ENCODE measurements at places on chromosomes 2 and 18.

GRCh38 chr2:4995466-4995865, 696.7 kb upstream of the SOX11 start:
- no peak for DNase-seq

GRCh38 chr2:95284886-95285541, 10.8 kb downstream of the PROM2 start:
- no peak for DNase-seq

DNA sequence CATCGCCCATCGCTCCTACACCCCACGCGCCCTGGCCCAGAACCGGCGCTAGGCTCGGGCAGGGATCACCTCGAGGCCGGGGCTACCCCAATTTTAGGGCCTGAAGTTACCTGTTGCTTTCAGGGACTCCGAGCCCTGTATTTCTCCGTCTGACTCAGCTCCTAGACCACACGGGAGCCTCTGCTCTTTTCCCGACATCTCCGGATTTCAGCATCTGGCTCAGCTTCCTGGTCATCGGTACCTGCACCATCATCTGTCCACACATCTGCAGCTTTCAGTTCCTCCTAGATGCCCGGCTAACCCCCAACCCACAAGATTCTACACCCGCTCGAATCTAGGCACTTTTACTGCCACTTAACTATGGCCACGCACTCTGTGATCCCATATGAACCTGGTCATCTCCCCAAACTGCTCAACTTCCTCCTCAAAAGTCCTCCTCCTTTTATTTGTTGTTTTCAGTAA, 12.1 kb upstream of the HMSD start:
- DNase-seq, result no peak

DNA sequence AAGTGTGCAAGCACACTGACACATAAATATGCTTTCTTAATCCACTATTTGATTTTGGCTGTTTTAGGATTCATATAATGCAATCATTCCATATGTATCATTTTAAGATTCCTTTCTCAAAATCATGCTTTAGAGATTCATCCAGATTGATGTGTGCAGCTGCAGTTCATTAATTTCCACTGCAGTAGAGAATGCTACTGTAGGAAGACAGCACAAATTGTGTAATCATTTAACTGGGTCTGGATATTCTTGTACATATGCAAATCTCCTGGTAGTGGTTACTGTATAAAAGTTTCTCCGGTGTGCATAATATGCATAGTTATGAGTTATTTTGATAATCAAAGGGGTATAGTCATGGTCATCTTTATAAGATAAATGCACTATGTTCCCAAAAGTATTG, 502.5 kb upstream of the ACVR2A start:
- DNase-seq, result no peak

DNA sequence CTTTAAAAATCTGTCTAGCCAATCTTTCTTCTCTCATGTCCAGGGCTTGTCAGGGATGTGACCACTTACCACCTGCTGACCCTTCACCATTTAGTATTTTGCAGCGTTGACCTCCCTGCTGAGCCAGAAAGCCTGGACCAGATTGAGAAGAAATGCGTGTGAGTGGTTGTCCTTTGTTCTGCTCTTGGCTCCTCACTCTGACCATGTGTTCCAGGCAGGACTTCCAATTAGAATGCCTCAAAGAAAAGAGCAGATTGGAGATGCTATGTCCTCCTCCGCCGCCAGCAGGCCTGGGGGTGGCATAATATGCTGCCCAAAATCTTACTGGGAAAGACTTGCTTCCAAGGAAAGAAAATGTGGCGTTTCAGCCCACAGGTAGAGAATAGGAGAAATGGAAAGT, 894.1 kb downstream of the SLC4A3 start:
- no peak for DNase-seq

DNA sequence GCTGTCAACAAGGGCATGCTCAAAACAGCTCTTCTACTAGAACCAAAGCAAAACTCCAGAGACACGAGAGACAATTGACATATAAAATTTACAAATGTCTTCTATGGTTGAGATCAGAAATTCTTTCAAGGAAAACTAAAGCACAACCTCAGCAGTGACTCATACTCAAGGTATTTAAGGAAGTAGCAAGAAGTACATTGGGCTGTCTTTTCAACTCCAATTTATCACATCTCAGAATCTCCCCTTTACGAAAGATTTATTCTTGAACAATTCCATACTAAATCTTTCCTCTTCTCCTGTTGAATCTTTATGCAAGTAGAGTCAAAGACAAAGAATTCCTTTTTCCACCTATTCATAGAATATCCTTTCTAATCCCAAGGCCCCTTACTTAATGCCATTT, 324.0 kb downstream of the IRS1 start:
- DNase-seq, result no peak

DNA sequence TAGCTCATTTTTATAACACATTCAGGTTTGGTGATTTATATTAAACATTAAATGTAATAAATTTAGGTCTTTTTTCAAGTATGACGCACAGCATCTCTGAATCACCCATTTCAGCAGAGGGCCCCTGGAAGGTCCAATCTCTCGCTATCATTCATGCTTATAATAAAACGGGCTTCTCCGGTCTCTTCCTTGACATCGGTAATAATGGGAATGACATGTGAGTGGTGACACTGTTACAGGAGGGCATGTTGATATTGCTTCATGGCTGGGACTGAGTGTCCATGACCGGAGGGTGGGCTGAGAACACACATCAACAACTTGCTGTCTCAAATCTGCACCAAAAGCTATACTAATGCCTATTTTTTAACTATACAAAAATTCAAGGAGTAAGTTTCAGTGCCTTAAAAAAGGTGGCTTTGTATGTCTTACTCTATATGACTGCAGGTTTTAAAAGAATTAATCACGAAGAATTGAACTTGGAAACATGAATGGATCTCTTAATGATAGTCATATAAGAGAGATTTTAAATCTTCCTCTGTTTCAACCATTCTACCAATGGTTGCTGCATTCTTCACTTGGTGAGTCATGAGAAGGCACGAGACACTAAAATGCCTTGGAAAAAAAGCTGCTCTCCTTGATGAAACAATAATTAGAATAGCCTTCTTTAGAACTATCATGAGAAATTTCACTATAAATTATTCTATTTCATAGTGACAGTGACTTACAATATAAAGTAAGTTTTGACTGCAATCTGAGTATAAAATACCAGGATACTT, 101.9 kb upstream of the NRP2 start:
- DNase-seq, result no peak

DNA sequence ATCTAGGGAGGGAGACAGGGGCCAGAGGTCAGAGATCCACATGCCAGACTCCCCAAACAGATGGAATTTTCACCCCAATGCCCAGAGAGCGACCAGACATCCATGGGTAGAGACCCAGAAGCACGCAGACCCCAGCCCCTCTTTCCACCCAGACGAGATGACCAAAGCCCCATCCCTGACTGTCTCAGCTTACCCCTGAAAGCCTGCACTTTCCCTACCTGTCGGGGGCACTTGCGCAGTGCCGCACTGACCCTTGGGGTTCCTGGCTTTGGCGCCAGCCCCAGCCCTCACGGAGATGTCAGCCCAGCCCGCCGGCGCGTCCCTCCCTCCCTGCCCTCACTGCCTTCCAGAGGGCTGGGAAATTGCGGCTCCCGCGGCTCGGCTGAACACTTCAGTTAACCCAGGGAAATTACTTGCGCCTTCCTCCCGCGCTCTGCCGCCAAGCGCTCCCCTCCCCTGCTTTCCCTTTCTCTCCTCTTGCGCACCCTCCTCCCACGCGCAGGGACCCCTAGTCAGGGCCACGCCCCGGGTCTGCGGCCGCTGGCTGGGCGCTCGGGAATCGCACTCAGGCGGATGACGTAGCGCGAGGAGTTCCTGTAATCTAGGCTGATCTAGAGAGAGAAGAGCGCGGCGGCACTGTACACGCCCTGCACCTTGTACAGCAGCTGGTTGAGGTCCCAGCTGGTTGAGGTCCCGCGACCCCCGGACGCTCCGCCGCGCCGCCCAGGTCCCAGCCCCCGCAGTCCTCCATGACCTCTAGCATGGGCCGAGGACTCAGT, 12.0 kb downstream of the ALPG start:
- peak; percentile 51 for DNase-seq

DNA sequence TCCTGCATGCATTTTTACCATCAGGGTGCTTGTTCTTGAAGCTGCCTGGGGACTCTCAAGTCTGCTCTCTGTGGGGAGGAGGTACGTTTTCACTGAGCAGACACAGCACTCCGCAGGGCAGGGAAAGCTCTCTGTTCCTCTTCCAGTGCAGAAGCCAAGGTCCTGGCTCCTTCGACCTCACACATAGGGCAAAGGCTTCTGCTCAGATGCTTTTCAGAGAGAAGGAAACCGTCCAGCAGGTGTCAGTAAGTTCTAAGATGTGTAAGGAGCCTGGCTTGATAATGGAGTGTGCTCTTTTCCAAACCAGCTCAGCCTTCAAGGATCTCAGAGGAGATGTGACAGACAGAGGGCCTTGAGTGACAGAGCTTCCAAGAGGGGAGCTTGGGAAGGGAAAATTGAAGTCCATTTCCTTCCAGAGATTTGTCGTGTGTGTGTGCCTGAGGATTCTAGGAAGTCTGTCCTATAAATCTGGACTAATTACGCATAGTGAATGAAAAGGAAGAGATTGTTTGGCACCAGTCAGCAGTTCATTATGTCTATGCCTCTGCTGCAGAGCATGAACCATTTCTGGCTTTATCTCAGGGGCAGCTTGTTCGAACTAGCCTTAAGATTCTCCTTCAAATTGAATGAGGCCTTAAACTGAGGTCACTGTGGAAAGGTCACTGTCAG, 67.3 kb upstream of the UPP2 start:
- DNase-seq, result peak; percentile 31

DNA sequence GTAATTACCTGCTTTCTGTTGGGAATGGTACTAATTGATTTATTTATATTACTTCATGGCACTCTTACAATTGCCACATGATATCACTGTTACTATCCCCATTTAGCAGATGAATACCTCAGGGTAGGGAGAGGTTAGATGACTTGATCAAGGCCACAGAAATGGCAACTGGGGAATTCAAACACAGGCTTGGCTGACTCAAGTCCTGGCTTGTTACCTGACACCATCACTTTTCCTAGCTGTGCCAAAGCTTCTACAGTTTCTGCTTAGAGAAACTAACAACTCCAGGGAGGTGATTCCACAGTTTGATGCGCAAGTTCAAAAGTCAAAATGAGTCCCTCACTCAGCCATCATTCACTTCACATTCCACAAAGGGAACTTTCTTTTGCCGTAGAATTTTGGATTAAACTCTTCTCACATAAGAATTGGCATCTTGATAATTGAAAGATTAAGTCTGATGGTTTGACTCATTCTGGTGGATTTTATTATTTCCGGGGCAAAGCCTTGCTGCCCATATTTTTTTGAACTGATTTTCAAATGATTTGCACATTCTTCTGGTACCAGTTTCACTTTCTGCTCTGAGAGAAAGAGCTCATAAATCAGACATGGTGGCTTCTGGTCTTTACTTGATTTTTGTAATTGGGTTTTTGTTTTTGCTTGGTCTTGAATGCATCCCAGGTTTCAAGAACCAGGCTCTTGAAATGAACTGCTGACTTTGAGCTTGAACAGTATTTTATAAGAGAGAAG, 656.8 kb downstream of the BCL11A start:
- DNase-seq, result no peak

GRCh38 chr18:48326901-48327675, 82.1 kb downstream of the ZBTB7C start:
- no peak for DNase-seq

- no peak for DNase-seq
Observed at GRCh38 chr2:217107480-217107879, 247.6 kb upstream of the TNP1 start.

- DNase-seq, result no peak
Observed at GRCh38 chr18:43141208-43141607, 25.7 kb upstream of the RIT2 start.

DNA sequence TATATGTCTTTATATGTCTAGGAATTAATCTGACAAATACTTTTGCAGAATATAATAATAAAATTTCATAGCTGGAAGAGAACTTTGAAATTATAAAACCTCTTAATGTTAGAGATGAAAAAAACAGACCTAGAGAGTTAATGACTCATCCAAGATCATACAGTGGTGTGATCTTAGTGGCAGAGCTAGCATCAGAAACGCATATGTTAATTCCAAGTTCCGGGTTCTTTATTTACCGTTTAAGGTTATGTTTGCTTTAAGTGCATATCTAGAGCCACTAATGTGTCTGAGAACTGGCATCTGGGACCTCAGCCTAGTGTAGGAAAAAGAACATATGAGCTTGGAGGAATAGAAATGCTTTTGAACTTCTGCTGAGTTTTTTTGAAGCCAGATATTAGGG, 24.3 kb downstream of the CERS6 start:
- no peak for DNase-seq

- DNase-seq, result no peak
Observed at GRCh38 chr2:134089454-134089853, 164.4 kb upstream of the MGAT5 start.

GRCh38 chr2:71277536-71278103, 50.7 kb upstream of the PAIP2B start:
- DNase-seq, result peak; percentile 39

- no peak for DNase-seq
Observed at GRCh38 chr18:58051765-58052460, 7.9 kb downstream of the NEDD4L start.

DNA sequence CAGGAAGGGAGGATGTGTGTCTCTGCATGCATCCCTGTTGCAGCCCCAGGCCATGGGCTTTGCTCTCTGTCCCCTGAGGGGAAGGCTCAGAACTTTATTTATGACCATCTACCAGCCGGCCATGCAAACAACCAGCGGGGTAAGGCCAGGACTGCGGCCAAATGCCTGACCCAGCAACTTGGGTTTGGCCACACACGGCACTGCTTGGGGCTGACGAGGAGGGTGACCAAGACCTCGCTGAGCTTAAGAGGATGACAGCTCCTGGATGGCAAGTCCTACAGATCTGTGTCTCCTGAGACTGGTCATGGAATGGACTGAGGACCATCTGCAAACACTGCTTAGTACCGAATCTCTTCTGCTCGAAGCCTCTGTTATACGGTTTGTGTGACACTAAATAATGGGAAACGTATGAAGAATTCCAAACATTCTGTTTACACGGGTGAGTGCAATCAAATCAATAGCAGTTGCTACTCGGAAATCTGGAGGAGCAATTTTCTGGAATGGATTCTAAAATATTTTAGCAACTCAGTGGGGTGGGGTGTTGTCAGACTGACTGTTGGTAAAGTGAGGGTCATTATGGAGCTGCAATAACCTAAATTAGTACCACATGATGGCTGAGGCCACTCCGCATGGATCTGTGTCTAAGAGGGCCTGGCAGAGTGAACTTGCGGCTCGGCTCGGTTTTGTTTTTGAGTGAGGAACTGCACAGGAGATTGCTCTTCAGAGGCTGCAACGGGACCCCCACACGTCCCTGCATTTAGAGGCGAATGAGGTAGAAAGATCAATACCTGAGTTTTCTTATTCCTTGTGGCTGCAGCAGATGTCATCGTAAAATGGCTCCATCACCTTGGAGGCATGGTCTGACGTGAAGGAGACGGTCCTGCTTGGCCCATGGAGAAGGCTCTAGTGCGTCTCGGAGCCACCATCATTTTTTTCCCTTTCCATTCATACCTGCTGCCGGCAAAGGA, 26.6 kb downstream of the TMEM18 start:
- DNase-seq, result no peak

- no peak for DNase-seq
Observed at GRCh38 chr2:237294460-237294859, 119.5 kb downstream of the COL6A3 start.

- DNase-seq, result no peak
Observed at GRCh38 chr18:10500038-10500437, 25.8 kb upstream of the NAPG start.

- DNase-seq, result no peak
Observed at GRCh38 chr18:27094621-27095020, 90.5 kb downstream of the CHST9 start.

Data from left colon (tissue), 2 donors.